ENCODE measurements at places on chromosomes 2 and 18. TPM values are rescaled to one million over a fixed set of nuclear protein-coding genes. Genes with fewer than 3 reads are reported as not detected.

YES1 gene
- 39.5 TPM for total RNA-seq

SDC1 gene
- total RNA-seq: 0.41 TPM

ANKRD62 gene
- not detected for total RNA-seq

COL3A1 gene
- total RNA-seq: 42.7 TPM

IL1F10 gene
- not detected for total RNA-seq

POTEI gene
- total RNA-seq: not detected

SERPINB3 gene
- total RNA-seq: not detected

GNLY gene
- total RNA-seq: 3.6 TPM

TMEM163 gene
- total RNA-seq: not detected

LINC00305 gene
- total RNA-seq: not detected

CYTIP gene
- 1.9 TPM for total RNA-seq

ANO7 gene
- total RNA-seq: 0.13 TPM

CFAP221 gene
- not detected for total RNA-seq

ACVR1C gene
- total RNA-seq: 0.62 TPM

TXNDC2 gene
- not detected for total RNA-seq

IWS1 gene
- total RNA-seq: 77.0 TPM

MARCHF4 gene
- total RNA-seq: not detected

CGREF1 gene
- 6.9 TPM for total RNA-seq

GORASP2 gene
- 55.1 TPM for total RNA-seq

SULT6B1 gene
- total RNA-seq: not detected

C1GALT1C1L gene
- 0.59 TPM for total RNA-seq

RMDN2 gene
- total RNA-seq: 2.9 TPM

PROC gene
- not detected for total RNA-seq

STON1 gene
- total RNA-seq: 4.1 TPM

NLRC4 gene
- 0.20 TPM for total RNA-seq

ATP6V1C2 gene
- total RNA-seq: not detected

PSMA8 gene
- total RNA-seq: not detected

QPCT gene
- total RNA-seq: 5.4 TPM

PXDN gene
- 10.7 TPM for total RNA-seq

CHRND gene
- total RNA-seq: 97.0 TPM

HJURP gene
- not detected for total RNA-seq

SLC9A4 gene
- not detected for total RNA-seq

HDLBP gene
- total RNA-seq: 486 TPM

IL37 gene
- total RNA-seq: not detected

TEKT4 gene
- not detected for total RNA-seq

FAM124B gene
- 1.8 TPM for total RNA-seq

TCF23 gene
- 0.20 TPM for total RNA-seq

GPR155 gene
- total RNA-seq: 7.1 TPM

Data from gastrocnemius medialis (tissue), 4 donors.